ENCODE measurements at places on chromosomes 12 and 14.

DNA sequence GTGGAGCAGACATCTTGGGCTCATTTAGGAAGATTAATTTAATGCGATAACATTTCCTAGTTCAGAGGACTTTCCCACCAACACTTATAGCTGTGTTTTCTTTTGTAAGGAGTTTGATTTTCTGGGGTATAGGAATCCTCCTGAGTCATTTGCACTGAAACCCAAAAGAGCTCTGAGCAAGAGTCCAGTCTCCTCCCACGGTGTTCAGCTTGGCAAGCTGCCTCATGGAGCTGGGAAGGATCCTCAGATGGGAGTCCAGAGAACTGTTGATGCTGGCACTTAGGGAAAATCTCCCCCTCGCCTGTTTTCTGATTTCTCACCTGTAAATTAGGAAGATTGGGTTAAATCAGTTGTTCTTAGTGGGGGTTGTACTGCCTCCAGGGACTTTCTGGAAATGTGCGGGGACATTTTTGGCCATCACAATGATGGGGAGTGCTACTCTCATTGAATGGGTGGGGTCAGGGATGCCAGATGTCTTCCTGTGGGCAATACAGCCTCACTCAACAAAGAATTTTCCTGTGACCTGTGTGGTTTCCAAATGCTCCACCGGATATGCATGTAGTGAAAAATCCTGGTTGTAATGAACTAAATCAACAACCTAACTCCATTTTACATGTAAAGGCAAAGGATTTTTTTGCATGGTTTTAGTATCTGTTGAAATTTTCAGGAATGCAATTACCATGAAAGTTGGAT lies 150.6 kb downstream of the ADCK1 start:
- DNase-seq, result no peak

DNA sequence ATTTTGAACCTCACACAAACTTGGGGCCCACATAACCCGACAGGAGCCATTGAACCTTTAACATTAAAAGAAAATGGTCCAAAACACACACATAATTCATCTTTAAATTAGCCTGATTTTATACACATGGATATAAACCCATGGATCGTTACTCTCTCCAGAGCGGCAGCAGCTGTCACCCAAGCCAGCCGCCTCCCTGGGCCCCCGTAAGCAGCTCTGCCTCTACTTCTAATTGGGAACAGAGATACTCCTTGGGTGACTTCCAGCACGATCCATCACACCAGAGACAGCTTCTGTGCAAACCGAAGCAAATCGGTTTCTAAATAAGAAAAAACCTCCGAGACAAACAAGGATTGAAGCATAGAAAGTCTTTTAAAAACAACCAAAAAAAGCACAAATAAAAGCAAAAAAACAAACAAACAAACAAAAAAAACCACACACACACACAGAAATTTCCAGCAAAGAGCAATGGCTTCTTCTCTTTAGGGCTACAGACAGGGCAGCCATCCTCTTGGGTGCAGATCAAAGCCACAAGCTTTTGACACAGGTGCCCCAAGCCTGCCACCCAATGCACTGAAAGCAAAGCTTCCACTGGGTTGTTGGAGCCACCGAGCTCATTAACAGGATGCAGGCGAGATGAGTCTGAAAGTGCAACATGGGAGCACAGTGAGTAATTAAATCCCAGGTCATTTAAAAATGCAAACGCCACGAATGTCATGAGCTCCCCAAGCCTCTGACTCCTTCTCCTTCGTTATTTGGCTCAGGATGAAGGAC lies 156.9 kb downstream of the DPF3 start:
- no peak for DNase-seq

GRCh38 chr12:79454338-79454843 lies 236.4 kb downstream of the PAWR start:
- DNase-seq, result no peak

DNA sequence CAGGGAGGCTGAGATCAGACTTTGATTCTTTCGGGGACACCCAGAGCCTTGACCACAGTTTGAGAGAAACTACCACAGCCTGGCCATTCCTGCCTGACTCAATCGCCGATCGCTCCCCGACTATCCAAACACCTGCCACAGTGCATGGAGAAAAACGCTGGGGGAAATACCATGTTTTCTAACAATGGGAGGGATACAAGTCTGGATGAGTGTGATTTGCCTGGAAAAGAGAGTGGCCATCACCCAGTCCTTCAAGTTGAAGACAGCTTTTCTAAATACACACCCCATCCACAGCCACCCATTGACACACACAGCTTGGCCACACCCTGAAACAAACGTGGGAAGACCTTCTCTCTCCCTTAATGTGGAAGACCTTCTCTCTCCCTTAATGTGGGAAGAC lies 6.7 kb upstream of the VASH1 start:
- no peak for DNase-seq

DNA sequence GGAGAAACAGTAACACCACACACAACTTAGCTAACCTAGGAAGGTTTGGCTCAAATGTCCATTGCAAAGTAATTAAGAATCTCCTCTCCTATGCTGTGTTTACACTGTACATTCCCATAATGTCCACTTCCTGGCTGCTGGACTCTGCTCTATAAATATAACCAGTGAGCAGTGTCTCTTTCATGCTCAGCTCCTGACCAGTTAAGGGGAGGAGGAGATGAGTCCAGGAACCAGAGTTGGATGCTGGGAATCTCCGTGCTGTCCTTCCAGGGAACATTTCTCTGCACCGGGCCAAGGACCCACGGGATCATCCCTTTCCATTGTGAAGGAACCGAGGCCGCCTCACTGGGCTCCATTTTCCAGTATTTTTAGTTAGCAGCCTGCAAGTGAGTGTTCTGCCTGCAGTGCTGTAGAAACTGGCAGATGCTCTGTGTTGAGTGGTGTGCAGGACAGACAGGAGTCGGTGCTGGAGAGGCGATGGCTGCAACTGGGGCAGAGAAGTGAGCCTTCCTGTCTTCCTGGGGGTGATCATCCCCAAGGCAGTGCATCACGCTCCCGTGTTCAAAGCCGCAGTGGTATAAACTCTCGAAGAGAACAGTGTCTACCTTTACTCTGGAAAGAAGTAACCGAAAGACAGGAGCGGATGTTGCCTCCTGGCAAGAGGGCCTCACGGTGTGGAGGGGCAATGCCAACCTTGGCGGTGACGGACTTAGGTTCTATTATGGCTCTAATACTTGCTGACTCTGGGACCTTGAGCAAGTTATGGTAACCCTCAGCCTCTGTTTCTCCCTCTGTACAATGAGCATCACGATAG lies 195.5 kb downstream of the CACNA1C start:
- DNase-seq, result no peak
